ENCODE measurements at places on chromosomes 16 and 17. TPM values are rescaled to one million over a fixed set of nuclear protein-coding genes. Genes with fewer than 3 reads are reported as not detected.
A peak's percentile ranks its signal among the peaks of the same experiment; 100 is the strongest.

HAP1 gene
- not detected for total RNA-seq

UMOD gene
- not detected for total RNA-seq

ZNF830 gene
- total RNA-seq, result 31.5 TPM

ABCC3 gene
- total RNA-seq, result 10.4 TPM

VASN gene
- total RNA-seq, result 22.1 TPM

DNA sequence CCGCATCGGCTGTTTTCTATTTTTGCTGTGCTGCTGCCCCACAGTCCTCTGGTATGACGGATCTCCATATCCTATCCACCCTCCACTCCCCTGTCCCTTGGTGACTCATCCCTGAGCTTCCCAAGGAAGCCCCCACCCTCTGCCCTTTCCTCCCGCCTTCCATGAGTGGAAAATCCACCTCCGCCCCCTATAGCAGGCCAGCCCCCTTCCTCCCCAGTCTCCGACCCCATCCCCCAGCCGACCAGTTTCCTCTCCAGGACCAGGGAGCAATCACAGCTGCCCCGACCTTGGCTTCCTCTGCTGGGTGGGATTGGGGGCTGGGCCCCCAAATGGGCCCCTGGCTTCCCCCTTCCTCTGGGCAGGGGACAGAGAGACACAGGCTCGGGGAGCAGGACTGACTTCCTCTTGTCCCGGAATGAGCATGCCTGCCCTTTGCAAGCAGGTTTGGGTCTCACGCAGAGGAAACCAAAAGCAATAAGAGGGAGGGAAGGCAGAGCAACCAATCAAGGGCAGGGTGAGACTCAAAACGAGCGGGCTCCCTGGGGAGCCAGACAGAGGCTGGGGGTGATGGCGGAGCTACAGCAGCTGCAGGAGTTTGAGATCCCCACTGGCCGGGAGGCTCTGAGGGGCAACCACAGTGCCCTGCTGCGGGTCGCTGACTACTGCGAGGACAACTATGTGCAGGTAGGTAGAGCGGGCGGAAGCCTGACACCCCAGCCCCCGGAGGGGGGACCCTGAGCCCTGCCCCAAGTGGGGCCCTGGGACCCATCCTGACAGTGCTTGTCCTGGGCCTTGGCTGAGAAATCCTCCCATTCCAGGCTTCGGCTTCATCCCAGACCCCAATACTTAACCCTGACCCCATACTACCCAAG lies at the start of the genes ABI3 and GNGT2:
Gene ABI3, plus strand, starts transcription at position 550 of the 872 bp plus-strand sequence. Its CDS starts 18 bp downstream, at position 568.
Gene GNGT2, minus strand, starts transcription at position 417 of the 872 bp plus-strand sequence. CDS start 3,152 bp downstream, outside the sequence.
- peak; percentile 42 for DNase-seq

GRCh38 chr17:70060415-70060814 lies 14.6 kb upstream of the KCNJ16 start:
- no peak for DNase-seq

- no peak for DNase-seq
These were observed 175.6 kb downstream of the VPS53 start for GRCh38 chr17:539066-539465.

- DNase-seq, result no peak
These were observed 3.4 kb downstream of the VPS4A start for GRCh38 chr16:69314534-69314933.

GRCh38 chr17:57269598-57270255 lies 13.4 kb downstream of the MSI2 start:
- DNase-seq, result no peak
